ENCODE measurements at places on chromosomes 11 and 22.

DNA sequence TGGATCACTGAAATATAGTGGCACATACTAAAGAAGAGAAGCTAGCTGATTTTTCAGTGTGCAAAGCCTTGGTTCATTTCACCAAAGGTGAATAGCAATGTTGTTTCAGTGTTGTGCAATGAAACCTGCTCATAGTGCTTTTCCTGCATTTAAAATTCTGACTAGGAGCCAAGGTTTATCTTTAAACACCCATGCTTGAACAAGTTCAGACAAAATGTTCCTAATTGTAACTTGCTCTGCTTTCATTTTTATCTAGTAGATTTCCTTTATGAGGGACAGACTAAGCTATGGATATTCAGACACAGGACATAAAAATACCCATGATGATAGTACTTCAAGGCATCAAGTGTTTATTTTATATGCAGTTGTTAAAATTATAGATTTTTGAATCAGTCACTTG lies 47.7 kb downstream of the BBOX1 start:
- no peak for DNase-seq

DNA sequence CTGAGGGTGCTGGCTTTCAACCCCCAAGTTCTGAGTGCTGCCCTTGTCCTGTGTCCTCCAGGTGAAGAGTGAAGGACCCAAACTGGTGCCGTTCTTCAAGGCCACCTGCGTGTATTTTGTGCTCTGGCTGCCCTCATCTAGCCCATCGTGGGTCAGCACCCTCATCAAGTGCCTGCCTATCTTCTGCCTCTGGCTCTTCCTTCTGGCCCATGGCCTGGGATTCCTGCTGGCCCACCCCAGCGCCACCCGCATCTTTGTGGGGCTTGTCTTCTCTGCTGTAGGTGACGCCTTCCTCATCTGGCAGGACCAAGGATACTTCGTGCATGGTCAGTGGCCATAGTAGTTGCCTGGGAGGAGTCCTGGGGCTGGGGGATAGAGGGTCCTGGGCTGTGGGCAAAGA lies 2.3 kb downstream of the TMEM86A start:
- no peak for DNase-seq

- no peak for DNase-seq
Measured at GRCh38 chr11:112253605-112254242, 6.9 kb downstream of the PLET1 start.

- DNase-seq, result no peak
Measured at GRCh38 chr11:47337229-47337924, 15.1 kb downstream of the MYBPC3 start.

DNA sequence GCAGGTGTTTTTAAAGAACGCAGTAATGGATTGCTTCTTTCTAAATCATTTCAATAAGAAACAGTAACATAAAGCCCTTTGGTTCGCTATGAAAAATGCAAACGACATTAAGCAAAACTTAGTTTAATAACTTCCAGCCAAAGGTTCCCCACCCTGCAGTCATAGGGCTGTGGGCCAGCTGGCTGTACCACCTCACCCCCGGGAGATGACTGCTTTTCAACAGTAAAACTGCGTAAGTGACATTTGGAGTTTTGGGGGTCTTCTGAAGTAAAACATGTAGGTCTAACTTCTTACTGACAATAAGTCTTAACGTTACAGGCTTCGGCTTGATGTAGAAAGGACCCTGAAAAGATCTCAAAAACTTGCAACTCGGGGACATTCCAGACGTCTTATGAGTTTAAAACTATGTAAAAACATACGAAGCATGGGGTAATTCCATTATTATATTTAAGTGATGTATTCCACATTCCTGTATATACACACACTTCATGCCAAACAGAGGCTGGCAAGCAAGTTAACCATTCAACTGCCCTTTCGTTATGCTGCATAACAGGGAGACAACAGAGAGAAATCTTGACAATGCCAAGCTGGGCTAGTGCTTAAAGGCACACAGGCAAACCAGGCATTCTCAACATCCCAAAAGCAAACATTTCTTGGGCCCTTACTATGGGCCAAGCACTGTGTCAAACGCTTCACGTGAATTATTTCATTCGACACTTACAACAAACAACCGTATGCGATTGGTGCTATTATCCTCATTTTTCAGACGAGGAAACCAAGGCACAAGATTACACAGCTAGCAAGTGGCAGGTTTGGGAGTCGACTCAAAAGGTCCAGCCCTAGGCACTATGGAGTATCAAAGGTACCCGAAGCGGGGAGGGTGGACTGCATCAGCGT lies 1.2 kb downstream of the MRTFA start:
- no peak for DNase-seq

- no peak for DNase-seq
Measured at GRCh38 chr11:120425527-120425926, 86.0 kb upstream of the GRIK4 start.

All from activated CD8-positive, alpha-beta memory T cell treated with anti-CD3 and anti-CD28 coated beads, Interleukin-2, amount 50 U/mL, for 4 hours (primary cell).